ENCODE measurements at places on chromosomes 11 and 22. TPM values are rescaled to one million over a fixed set of nuclear protein-coding genes. Genes with fewer than 3 reads are reported as not detected.

The GGTLC2 gene
- not detected for total RNA-seq

- DNase-seq: no peak
Observed at GRCh38 chr11:58801974-58802545, 42.4 kb downstream of the GLYATL2 start.

- DNase-seq: no peak
Observed at GRCh38 chr11:102614485-102614884, 10.6 kb downstream of the MMP20 start.

DNA sequence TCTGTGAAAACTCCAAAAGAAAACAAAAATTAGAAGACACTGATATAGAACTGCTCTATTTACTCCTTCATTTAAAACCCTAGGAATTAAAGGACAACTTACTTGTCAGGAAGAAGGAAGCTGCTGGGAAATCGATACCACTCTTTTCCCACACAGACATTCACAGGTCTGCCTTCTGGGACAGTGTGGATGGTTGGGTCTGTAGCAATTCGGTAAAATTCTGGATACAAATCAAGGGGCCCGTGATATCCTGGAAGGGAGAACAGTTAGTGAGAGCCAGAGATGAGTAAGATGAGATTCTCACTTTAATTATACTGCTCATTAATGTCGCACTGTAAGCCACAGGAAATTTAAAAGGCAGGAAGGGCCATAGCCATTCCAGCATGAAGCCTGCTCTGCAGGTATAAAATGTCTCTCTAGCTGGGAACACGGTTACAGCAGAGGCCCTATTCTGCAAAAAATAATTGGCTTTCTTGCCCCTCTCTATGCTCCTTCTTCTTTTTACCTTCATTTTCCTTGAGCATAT lies 34.0 kb downstream of the ALG9 start:
- DNase-seq: no peak

DNA sequence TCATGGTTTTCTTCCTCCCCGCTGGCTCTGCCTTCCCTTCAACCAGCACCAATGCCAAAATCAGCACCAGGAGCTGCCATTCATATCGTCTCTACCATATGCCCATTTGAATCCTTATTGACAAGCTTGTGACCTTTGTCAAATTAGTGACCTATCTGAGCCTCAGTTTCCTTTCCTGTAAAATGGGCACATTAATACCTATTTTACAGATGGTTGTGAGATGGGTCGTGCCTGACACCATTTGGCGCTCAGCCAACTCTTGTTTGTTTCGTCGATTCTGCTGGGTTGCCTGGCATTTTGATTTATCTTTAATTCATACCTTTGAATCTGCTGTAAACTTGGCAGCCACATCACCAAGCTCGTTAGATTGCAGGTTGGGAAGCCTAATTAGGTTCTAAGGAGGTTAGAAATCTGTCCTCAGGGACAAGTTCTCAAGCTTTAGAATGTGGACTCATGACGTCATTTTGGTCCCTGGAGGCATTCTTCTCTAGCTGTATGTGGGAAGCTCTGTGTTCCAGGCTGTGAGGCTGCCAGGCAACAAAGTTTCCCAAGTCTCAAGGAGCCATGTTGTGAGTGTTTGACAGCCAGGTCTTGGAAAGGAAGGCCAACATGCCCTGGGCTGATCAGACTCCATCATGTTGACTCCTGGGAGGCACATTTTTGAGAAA lies 61.0 kb downstream of the RPS6KA4 start:
- DNase-seq: no peak

DNA sequence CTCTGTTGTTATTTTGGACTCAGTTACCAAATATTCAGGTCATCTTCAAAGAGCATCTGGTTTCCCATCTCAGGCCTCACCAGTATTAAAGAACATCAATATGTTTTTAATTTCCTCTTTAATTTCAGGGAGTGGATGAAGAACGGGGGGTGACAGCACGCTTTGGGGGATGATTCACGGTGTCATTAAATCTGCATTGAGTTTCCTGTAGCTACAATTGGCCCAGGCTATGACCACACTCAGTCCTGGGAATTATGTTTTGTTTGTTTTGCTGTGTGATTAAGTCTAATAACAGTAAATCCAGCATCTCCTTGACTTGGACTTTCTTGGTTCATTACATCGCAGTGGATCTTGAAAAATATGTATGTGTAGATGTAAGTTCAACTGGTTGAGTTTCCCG lies 149.7 kb upstream of the SEZ6L start:
- DNase-seq: no peak

The LDLRAD3 gene
- 42.5 TPM for total RNA-seq

DNA sequence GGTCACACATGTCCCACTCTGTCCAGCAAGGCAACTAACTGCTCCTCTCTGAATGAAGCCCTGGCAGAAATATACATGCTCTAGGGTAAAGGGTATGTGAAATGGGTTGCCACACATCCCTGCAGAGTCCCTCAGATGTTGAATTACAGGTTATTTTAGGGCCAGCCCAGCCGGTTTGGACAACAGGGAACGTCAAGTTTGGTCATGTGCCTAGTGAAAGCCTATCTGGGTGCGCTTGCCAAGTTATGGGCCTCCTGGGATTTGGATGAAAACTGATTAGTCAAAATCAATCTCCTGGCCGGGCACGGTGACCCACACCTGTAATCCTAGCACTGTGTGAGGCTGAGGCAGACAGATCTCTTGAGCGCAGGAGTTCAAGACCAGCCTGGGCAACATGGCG lies 10.4 kb downstream of the AP1B1 start:
- DNase-seq: peak; percentile 90

GRCh38 chr11:69460540-69461257 lies 20.8 kb upstream of the LINC01488 start:
- no peak for DNase-seq

The HTR3B gene
- total RNA-seq: not detected

DNA sequence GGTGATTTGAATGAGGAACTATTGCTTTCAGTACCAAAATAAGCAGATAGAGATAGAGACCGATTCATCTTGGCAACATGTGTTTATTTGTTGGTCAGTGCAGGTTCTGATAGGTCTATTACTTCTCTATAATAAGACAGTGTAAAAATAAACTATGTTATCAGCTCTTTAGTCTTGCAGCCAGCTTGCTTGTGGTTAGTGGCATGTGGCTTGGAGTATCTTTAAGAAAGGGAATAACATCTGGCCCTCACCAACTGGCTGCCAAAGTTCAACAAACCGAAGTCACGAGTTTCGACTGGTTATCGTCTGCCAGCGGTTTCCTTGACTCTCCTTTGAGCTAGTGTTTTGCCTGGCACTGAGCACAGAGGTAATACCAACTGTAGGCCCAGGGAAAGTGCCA lies 71.8 kb downstream of the CTTN start:
- DNase-seq: no peak

DNA sequence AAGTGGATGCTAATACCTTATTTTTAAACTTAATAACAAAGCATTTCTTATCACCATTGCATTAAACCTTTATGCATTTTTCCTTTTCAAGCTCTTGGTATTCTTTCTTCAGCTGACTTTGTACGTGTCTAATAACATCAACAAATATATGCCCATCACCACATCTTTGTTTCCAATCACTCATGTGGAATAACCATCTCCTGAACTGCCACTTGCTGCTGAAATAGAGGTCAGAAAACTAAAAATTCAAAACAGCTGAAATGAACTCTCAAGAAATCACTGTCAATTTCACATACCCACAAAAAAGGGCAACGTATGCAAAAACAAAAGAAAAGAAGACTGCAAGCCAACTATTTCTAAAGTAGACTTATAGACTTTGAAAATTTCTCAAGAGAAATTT lies 7.4 kb downstream of the MSANTD4 start:
- no peak for DNase-seq

The ACTN3 gene
- not detected for total RNA-seq

- no peak for DNase-seq
Observed at GRCh38 chr11:67453816-67454732, 1.1 kb upstream of the CABP4 start.

GRCh38 chr22:46058091-46058420 lies 81.1 kb upstream of the WNT7B start:
- DNase-seq: peak; percentile 84

The C11orf21 gene
- 0.85 TPM for total RNA-seq

- DNase-seq: no peak
Observed at GRCh38 chr11:60059521-60060240, 3.2 kb downstream of the MS4A3 start.

The SLC22A6 gene
- not detected for total RNA-seq

The MS4A6E gene
- total RNA-seq: not detected

The ACRV1 gene
- total RNA-seq: 10.8 TPM

The HPX gene
- 1.2 TPM for total RNA-seq

GRCh38 chr11:2846056-2846455 lies 39.5 kb downstream of the CDKN1C start:
- no peak for DNase-seq

The BIRC3 gene
- total RNA-seq: 5.2 TPM

- no peak for DNase-seq
Observed at GRCh38 chr11:128552783-128553661, 34.3 kb downstream of the ETS1 start.

DNA sequence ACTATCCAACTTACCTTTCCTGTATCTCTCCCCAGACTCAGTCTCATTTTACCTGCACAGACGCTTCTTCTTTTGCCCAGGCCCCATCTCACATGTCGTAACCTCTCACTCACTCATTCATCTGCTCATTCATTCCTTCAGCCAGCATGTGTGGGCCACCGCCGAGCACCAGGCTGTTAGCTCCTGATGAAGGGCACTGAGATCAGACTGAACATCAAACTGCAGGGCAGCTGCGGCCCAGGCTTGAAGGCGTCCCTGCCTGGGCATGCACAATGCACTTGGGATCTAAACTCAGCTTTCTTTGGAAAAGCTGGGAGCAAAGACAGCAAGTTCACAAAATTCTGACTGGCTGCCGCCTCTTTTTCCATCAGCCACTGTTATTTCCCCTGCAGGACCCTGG lies 1456.3 kb downstream of the BRD1 start:
- DNase-seq: no peak

The NF2 gene
- total RNA-seq: 34.7 TPM

DNA sequence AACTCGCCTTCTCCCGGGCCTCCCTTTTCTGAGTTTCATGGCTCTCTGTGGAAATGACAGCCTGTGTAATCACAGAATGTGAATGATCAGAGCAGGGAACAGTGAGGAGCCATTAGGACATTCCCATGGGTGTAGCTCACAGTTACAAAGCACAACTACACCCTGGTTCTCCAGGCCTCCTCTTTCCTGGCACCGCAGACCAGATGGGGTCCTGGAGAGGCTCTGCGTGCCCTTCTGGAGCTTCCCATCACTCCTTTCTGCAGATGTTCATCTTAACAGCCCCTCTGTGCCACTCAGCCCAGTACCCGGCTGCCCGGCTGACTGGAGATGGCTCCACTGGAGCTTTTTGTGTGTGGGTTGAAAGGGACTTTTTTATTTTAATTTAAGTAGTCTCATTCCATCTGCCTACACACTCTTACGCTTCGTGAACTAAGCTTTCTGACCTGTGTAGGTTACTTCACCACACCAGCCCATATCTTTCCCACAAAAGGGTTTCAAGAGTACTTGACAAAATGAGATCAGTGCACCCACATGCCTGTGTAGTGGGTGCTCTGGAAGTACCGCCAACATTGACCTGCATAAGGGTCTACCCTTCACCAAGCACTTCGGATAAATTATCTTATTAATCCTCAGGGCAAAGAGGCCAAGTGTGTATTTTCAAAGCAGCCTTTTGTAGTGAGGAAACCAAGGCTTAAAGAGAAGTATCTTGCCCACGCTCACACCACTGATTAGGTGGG lies 29.8 kb downstream of the SREBF2 start:
- DNase-seq: no peak

The CYTH4 gene
- 5.5 TPM for total RNA-seq

The TMEM191B gene
- 7.3 TPM for total RNA-seq

- DNase-seq: no peak
Observed at GRCh38 chr11:108804511-108804910, 139.6 kb downstream of the DDX10 start.

- no peak for DNase-seq
Observed at GRCh38 chr22:30276039-30276438, 9.4 kb upstream of the OSM start.

DNA sequence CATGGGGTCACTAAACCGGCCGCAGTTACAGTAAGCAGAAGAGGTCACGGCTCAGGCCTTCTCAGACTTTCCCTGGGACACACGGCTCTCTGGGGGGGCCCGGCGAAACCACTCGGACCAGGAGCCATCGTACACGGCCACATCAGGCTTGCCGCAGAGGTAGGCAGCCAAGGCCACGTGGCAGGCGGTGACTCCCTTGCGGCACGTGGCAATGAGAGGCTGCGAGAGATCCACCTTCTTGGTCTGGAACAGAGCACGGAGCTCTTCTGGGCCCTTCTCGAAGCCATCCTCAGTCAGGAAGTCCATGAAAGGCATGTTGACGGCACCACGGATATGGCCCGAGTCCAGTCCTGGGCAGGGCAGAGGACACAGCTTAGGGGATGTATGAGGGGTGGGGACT lies 8.3 kb downstream of the TST start:
- no peak for DNase-seq

DNA sequence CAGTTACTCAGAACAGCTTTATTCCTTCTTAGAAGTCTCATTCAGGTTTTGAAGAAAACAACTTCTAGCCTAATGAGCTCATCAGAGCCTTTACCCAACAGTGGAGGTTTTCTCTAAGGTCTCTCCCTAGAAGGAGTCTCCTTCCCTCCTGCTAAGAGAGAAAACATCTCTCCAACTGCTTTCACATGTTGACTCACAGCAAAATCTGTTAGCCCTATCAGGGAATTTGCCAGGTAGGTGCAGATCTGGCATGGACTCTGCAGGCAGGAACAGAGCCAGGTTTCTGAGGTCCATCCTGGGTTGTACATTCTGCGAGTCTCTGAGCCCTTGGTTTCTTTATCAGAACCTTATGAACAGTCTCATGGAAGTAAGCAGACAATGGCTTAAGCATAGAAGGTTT lies 214.4 kb downstream of the HIPK3 start:
- DNase-seq: no peak

GRCh38 chr11:65353900-65354264 lies 669 bp upstream of the TIGD3 start:
- no peak for DNase-seq

The SEPTIN5 gene
- 96.2 TPM for total RNA-seq

GRCh38 chr11:119797736-119798135 lies 68.7 kb upstream of the NECTIN1 start:
- DNase-seq: no peak

DNA sequence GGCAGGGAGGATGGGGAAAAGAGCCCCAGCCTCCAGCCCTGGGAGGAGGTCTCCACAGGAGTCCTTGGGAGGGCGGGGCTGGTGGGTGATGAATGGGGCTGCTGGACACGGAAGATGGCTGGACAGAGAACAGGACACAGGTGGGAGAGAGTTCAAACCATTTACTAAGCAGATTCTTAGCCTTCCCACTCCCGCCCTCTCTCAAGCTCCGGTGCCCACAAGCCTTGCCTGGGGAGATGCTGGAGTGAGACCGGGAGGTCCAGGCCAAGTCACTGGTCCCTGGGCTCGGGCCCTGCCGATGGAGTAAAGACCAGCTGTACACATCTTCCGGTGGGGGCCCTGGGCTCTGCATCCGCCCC lies 1.4 kb downstream of the CLDN5 start:
- no peak for DNase-seq

Data from prostate gland (tissue), 2 donors.